ENCODE measurements at places on chromosomes 6 and 20. TPM values are rescaled to one million over a fixed set of nuclear protein-coding genes. Genes with fewer than 3 reads are reported as not detected.

DNA sequence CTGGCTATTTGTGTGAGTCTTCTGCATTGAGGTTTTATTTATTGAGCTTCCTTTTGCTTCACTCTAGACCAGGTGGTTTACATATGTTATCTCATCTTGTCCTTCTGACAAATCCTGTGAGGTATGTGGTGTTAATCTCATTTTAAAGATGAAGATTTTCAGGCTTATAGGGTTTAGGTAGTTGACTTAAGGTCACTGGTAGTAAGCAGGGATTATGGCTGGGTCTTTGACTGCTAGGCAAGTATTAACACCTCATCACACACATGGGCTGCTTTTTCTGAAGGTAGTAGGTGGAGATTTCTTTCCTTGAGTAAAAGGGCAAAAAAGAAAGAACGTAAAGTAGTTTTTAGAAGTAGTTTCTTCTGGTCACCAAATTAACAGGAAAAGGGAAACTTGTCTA is 72.6 kb downstream of the CDKAL1 start:
- no peak for DNase-seq

GRCh38 chr6:167279766-167280446 is 11.2 kb upstream of the UNC93A start:
- DNase-seq = no peak

GRCh38 chr6:12327391-12327790 is 37.2 kb downstream of the EDN1 start:
- DNase-seq = peak; percentile 87

GRCh38 chr6:110864824-110865223 is 9.8 kb upstream of the AMD1 start:
- no peak for DNase-seq

DNA sequence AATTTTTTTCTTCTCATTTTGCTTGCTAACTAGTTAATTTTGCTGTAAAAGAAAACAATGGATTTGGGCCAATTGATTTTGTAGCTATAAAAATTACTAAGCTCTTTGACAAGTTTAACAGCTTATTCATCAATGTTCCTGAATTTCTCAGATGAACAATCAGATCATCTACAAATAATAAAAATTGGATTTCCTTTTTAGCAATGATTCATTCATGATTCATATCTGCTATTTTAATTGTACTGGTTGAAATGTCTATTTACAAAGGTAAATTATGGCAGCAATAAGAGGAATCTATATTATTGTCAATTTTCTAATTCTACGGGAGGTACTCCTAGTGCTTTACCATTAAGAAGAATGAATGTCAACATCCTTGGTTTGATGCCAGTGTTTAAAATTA is 178.8 kb upstream of the BTBD3 start:
- DNase-seq = no peak

The NKX2-4 gene
- 1.2 TPM for total RNA-seq

Measured in M059J (cell line).